Immature natural killer cell (primary cell): ENCODE measurements at places on chromosomes 12 and 14. TPM values are rescaled to one million over a fixed set of nuclear protein-coding genes. Genes with fewer than 3 reads are reported as not detected.

Gene SDR9C7
- not detected for polyA plus RNA-seq

Gene KRT7
- not detected for polyA plus RNA-seq

- DNase-seq: no peak
Measured at GRCh38 chr12:12883369-12884001, 7.9 kb upstream of the GPRC5A start.

DNA sequence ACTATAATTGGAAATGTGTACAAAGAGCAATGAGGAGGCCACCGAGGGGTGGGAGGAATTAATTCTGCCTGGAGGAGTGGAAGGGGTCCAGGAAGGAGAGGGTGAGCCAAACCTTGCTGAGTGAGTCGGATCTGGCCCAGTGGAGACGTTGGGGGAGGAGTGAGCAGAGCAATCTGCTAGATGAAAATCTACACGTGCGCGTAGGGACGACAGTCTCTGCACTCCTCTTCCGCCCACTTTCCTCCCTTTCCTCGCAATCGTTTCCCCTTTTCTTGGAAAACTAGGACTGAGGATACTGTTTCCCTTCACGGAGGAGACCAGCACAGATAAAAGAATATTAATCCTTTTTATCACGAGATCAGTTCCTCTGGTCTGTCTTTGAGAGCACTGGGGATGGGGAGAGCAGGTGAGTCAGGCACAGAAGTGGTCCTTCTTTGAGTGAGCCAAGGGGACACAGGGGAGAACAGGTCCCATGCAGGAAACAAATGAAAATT, 2.9 kb upstream of the NAB2 start:
- DNase-seq: no peak

DNA sequence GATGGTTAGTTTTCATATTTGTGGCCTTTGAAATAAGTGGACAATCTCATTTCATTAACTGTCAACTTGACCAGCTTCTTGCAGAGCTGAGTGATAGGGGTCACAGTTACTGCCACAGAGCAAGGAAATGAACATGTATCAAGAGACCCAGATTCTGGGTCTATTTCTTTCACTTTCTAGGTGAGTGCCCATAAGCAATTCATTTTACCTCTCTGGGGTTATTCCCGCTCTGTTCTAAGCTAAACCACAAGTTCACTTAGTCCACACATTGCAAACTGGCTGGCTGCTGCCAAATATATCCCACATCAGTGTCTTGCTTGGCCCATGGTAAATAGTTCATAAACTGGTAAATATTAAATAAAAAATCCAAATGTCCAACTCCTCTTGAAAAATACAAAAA, 29.9 kb downstream of the GPHB5 start:
- DNase-seq: no peak

GRCh38 chr12:32115404-32116104, 8.9 kb downstream of the BICD1 start:
- DNase-seq: no peak

GRCh38 chr14:77605392-77605972, 11.0 kb downstream of the SPTLC2 start:
- DNase-seq: no peak

GRCh38 chr14:43764433-43764832, 742.6 kb downstream of the FSCB start:
- no peak for DNase-seq

- DNase-seq: no peak
Measured at GRCh38 chr14:97977651-97978261, 1180.6 kb downstream of the VRK1 start.

DNA sequence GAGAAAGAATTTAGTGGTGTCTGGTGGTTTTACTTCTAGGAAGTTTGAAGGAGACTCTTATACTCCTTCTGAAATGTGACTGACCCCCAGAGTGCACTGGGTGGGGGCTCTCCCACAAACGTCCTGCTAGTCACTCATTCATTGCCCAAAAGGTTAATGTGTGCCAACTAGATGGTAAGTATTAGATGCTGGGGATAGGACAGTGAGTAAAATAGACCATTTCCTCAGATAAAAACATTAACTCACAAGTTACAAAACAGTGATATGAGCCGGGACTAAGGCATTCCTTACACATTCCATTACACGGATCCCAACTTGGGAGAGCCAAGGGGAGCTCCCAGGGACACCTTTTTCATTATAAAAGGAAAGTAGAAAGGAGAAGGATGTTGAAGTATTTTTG, 185.1 kb downstream of the ATXN7L3B start:
- no peak for DNase-seq

GRCh38 chr12:109047081-109047805, 5.1 kb upstream of the USP30 start:
- DNase-seq: no peak

- DNase-seq: no peak
Measured at GRCh38 chr12:34399631-34400410, 377.5 kb downstream of the ALG10 start.
